ENCODE measurements at places on chromosomes 5 and 9.

DNA sequence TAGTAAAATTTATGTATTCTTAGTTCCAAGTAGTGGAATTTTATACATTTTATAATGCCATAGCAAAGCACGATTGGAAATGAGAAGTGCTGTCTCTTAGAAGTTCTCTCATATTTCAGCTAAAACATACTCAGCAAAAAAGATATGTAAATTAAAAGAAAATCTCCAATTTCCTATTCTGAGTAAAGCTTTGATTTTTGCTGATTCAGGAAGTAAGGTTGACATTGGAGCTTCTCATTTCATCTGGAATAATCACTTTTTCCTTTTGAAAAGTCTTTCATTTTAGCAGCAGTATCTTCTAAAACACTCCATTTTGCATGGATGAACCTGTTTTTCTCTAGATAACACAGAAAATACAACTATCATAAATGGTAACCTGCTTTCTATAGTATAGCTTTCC lies 121.0 kb downstream of the ZCCHC7 start:
- no peak for DNase-seq

DNA sequence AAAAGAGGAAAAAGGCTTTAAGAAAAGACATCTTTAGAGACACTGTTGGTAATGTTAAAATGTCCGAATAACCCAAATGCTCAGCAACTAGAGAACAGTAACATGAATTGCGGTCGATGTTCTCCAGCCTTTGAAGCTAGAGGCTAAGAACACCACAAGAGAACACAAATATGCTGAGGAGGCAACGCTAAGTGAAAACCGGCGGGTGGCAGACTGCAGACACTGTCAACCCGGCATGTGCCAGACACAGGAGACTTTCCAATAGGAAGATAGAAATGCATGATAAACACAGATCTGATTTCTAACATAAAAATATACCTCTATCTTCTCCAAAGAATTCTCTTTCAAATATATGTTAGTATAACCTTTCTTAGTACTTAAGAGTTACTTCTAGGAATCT lies 18.4 kb upstream of the DDX41 start:
- DNase-seq: no peak

DNA sequence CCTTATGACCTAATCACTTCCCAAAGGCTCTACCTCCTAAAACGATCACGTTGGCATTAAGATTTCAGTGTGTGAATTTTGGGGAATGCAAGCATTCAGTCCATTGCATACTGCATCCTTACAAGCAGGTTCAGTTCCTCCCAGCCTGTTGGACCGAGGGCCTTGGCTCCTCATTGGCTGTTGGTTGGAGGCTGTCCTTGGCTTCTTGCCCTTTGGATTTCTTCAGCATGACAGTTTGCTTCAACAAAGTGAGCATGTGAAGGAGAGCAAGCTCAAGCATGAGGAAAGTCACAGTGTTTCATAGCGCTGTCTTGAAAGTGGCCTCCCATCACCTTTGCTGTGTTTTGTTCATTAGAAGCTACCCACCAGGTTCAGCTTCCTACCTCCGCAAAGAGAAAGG lies 109.5 kb downstream of the GADD45G start:
- no peak for DNase-seq

- no peak for DNase-seq
These were observed 65.3 kb downstream of the GADD45G start for GRCh38 chr9:89670114-89670513.

DNA sequence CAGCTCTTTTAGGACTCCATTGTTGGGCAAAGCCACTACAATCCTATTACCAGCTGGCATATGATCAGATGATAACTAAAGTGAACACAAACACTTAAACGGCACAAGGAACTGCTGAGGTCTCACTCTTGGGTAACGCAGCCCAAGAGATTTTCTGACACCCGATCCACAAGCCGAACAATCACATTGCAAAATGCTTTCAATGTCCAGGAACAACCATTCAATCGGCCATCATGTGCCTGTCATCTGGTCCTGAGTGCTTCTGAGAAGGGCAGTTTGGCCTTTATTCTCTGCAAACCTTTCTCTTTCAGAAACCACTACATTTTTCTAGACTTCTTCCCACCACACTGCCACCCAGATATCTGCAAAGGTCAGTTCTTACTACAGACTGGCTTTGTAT lies 283.1 kb downstream of the GLIS3 start:
- DNase-seq: no peak

DNA sequence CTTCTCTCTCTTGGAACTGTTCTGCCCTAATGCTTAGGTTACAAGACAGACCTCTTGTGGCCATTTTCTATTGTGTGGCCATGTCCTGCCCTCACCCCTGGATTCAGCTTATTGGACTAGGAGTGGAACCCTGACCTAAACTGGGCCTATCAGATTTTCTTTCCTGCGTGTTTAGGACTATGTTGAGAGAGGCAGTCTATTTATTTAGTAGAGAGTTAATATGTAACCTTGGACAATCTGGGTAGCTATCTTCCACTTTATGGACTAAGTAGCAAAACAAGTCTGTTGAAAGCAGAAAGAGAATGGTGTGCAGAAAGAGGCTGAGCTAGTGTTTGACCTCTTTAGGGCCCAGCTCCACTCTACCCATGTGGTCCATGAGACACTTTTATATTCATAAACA lies 82.6 kb upstream of the SMIM32 start:
- DNase-seq: no peak

GRCh38 chr5:23884405-23885031 lies 377.1 kb downstream of the PRDM9 start:
- DNase-seq: no peak

GRCh38 chr5:79954620-79955019 lies 36.4 kb downstream of the MTX3 start:
- no peak for DNase-seq

DNA sequence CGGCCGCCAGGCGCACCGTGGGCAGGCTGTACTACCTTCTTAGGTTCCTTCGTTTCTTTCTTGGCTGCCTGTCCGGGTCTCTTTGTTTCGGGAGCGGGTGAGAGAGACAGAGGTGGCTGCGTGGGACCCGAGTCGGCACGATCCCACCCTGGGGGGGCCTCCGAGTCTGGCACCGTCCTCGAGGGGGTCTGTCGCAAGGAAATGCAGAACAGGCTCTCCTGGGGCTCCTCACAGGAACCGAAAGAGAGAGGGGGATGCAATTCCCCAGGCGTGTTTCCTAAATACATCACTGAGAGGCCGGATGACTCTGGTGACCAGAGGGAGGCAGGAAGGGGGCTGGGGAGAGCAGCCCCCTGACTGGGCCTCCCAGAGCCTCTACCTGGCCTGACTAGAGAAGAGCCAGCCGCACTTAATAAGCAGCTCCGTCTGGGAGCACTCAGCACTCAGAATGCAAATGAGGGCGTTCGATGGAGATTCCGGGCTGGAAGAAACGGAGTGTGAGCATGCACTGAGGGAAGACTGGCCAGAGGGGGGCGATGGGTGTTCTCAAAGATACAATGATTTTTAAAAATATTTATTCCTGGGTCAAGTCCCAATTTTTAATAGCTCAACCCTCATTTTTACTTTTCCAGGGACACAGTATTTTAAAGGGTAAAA lies 11.7 kb upstream of the INPP5E start:
- no peak for DNase-seq

GRCh38 chr9:16809912-16810610 lies 60.4 kb downstream of the BNC2 start:
- DNase-seq: no peak

Measured in A549 (cell line).